CD4-positive, alpha-beta T cell treated with Interleukin-17A for 4 hours (primary cell): ENCODE measurements at places on chromosomes 5 and 9.

GRCh38 chr5:14331386-14331781 lies 188.2 kb downstream of the TRIO start:
- DNase-seq, result no peak

GRCh38 chr5:152256580-152256979 lies 148.5 kb downstream of the NMUR2 start:
- no peak for DNase-seq

DNA sequence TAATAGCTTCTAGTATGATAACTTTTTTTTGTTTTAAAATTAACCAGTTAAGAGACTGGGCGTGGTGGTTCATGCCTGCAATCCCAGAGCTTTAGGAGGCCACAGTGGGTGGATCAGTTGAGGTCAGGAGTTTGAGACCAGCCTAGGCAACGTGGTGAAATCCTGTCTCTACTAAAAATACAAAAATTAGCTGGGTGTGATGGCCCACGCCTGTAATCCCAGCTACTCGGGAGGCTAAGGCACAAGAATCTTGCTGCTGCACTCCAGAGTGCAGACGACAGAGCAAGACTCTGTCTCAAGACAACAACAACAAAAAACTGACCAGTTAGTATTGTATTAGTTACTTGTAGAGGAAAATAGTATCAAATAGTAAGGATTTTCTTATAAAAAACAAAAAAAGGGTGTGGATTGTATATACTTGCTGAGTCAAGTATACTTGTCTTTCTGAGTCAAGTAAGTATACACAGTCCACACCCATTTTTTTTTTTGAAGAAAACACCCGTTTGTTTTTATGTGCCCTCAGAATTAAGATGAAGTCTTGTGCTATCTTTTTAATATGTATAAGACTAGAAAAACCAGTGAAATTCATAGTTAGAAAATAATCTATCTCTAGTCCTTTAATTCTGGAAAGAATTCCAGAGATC lies 25.3 kb downstream of the UBAP1 start:
- no peak for DNase-seq

DNA sequence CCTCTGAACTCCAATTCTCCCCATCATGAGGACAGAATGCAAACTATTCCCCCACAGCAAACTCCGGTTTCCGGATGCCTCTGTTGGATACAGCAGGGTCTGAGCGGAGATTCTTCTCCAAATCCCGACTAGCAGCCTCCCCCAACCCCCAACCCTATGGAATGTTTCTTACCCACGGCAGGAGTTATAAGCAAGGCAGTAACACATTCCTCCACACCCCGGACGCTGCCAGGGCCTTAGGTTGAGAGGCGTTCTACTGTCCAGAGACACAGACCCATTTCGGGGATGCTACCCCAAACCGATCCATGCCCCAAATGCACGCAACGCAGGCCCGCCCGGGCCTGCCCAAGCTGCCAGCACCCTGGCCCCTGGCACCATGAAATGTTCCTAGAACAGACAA lies 85.6 kb upstream of the LMX1B start:
- no peak for DNase-seq

DNA sequence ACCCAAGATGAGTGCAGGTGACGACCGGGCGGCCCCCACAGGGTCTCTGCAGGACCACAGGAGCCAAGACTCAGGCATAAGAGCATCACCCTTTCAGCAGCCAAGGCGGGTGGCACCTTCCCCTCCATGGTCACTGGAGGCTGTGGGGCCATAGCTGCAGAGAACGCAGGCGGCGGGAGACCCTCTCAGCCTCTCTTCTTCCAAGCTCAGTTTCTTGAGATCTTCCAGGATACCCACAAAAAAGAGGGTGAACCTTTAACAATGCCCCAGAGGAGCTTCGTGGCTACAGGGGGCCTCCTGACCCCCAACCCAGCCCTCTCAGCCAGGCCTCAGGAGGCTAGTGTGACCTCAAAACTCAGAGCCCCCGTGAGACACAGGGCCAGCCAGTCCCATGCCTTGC lies 5.8 kb upstream of the TBC1D9B start:
- DNase-seq, result no peak
